ENCODE measurements at places on chromosomes 1 and 21.

GRCh38 chr1:154972517-154973343 is 1.8 kb upstream of the CKS1B start:
- peak; percentile 85 for DNase-seq

GRCh38 chr21:16086936-16087335 is 357.2 kb downstream of the USP25 start:
- no peak for DNase-seq

GRCh38 chr1:93394514-93394913 is 48.8 kb downstream of the DR1 start:
- no peak for DNase-seq

DNA sequence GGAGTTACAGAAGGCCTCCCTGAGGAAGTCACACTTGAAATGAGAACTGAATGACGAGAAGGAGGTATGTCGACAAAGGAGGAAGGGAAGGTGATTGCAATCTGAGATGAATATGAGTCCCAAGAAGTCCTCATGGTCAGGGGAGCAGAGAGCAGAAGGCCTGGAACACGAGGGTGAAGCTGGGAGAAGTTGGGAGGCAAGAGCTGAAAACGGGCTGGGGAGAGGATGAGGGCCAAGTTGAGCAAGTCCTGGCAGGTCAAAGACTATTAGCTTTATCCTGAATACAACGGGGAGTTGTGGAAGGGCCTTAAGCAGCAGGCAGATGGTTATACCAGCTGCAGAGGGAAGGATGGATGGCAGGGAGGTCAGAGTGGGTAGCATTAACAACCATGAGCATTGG is 89.5 kb downstream of the KCNJ15 start:
- no peak for DNase-seq

GRCh38 chr1:27961646-27962221 is 2.0 kb downstream of the XKR8 start:
- DNase-seq, result no peak

DNA sequence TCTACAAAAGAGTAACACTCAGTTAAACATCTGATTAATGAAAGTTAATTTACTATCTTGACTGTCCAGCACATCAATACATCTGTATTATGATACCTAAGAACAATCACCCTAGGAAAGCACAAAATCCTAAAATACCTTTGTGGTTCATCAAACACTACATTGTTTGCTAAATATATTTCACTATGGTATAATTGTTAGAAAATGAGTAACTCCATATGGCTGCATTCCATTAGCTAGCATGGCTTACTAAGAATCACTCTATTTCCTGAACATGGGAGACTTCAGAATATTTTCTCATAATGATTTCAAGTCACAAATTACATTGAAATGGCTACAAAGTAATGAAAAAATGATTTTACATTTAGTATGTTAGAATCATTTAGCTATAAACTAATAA is 12.5 kb downstream of the TRMT1L start:
- peak; percentile 15 for DNase-seq

DNA sequence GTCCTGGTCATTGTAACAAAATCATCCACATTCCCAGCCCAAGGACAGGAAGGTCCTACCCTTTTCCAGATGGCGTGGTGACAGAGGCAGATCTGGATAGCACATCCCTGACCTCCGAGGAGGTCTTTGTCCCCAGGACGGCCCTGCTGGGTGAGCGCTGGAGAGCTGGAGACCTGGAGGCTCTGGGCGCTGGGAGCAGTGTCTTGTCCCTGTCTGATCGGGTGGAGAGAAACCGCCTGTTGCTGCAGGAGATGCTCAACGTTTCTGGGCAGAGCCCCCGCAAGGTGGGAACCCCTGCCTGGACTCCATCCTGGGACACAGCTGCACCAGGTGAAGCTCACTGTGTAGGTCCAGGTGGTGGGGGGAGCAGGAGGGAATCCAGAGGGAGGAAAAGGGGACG is 4.1 kb downstream of the KIAA1614 start:
- no peak for DNase-seq

DNA sequence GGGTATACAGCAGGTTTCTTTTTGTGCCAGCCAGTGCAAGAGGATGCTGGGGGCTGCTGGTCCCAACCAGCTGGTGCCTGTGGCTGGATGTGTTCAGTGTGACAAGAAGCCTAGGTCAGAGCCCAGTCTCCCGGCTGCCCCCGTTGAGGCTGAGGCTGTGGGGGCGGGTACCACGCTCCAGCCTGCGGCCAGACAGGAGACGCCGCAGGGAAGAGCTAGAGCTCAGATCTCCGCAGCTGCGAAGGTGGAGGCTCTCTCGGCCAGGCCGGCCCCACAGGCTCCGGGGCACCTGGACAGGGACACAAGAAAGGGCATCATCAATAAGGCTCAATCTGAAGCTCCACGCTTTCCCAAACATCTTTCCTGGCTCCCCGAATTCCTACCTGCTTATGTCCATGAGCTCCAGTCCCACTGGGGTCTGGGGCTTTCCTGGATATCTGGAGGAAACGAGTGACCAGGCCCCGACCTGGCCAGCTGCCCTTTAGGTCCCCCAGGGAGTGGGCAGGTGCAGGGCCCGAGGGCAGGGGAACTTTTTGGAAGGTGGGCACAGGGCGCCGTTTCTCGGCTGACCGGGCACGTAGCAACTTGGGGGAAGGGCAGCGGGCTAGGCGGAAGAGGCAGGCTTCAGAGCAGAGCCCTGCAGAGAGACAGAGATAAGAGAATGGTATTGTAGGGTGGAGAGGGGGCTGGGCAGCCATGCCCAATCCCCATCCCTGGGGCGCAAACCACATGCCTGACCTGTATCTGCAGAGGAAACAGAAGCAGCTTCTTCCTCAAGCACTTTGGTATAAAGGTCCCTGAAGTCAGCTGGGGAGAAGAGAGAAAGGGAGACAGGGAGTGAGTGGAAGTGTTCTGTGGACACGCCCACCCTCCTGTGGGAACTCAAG is 7.4 kb downstream of the ENTREP3 start:
- DNase-seq, result no peak

GRCh38 chr1:169928438-169929209 is 34.9 kb upstream of the SCYL3 start:
- peak; percentile 22 for DNase-seq

GRCh38 chr1:212677136-212677535 is 22.5 kb downstream of the BATF3 start:
- no peak for DNase-seq

DNA sequence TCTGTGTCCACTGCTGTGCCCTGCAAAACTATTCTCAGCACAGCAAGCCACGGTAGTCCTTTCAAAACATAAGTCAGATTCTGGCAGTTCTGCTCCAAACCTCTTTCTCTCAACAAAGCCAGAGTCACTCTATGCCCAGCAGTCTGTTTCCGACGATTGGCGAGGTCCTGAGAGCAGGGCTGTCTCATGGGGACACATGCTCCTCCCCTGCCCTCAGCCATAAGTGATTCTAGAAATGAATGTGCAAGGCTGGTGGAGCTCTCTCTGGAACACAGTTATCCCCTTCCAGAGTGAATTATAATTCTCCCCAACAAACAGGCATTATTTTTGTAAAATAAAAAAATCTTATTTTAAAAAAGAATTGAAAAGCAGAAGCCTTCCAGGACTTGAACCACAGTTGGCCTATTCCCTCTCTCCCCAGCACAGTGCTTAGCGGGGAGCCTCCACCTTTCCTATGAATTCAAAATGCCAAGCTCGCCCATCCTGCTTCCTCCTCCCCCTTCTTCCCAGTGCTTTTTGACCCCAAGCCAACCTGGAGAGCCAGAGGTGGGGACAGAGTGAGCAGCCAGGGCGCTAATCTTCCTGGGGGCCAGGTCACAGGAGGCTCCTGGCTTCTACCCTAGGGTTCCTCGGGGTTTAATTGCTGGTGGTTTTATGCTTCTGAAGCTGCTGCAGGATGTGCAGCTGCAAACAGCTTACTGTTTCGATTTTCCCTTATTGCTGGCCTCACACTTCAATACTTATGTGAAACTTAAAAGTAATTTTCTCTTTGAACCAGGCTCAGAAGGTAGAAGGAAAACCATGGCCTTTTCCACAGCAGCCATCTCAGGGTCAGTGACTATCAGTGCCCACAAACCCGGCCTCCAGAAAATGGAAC is 41.1 kb downstream of the KCNJ6 start:
- DNase-seq, result no peak

DNA sequence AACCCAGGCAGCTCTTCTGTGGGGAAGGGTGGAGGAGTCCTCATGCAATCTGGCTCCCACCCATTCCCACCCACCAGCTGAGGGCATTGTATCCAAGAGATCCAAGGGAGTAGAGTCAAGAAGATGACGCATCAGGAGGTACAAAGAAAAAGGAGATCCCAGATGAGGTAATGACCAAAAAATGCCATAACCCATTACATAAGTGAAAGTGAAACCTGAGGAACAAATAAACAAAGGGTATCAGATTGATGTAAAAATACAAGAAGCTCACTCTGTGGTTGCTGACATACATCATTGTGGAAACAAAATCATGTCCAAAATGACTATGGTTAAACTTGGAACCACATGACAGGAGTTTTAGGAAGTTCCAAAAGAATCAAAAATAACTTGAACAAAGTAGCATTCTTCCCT is 42.5 kb downstream of the CCN1 start:
- DNase-seq, result peak; percentile 59

DNA sequence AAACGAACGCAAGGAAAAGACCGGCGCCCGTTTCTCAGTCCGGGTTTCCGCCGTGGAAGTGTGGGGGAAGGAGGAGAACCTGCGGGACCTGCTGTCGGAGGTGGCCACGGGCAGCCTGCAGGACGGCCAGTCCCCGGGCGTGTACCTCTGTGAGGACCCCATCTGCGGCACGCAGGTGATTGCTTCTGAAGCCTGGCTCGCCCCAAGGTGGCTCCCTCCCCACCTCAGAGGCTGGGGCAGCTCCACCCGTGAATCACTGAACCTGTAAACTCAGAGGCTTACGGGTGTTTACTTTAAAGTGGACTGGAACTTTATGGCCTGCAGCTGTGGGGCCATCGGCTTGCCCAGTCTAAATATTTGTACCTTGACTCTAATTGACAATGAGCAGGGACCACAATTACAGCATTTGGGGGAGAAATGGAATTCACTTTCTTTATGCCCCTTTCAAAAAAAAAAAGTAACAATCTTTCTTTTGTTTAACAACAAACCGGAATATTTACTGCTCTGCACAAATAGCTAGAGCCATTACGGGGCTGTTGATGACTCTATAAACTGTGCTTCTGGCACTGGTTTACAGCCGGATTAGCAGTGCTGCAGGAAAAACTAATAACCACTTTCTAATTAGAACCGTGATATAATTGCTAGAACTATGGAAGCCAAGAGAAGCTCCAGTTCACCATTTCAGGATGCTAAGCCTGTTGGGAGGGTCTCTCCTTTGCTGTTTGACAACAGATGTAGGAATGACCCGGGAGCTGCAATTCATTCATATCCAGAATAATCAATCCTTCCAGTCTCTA is 454.8 kb downstream of the KIF26B start:
- DNase-seq, result no peak

DNA sequence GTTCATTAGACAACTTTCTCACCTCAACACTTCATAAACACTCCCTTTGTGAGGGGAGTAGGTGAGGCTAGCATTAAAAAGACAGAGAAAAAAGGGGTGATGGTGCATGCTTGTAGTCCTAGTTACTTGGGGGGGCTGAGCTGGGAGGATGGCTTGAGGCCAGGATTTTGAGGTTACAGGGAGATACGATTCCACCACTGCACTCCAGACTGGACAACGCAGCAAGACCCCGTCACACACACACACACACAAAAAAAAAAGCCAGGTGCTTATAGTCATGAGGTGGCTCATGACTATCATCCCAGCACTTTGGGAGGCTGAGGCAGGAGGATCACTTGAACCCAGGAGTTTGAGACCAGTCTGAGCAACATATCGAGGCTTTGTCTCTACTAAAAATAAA is 29.6 kb downstream of the GON4L start:
- DNase-seq, result no peak

DNA sequence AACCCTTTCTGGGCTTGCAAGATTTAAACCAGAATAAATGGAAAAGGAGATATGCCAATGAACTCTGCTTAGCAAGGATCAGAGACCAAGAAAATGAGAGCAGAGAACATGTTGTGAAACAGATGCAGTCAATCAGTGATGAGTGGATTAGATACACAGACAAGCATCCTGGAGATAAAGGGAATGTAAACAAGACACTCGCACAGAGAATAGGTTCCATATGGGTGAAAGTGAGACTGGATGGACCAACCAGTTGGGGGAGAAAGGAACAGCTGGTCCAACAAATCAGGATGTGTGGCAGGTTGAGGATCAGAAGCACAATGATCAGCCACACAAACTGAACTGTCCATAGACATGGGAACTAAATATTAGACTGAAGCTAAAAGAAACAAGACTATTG is 338.2 kb downstream of the ASTN1 start:
- DNase-seq, result no peak

GRCh38 chr1:216814576-216815259 is 91.5 kb upstream of the ESRRG start:
- DNase-seq, result no peak

- DNase-seq, result no peak
These were observed 141.1 kb downstream of the ESRRG start for GRCh38 chr1:216582151-216582550.

DNA sequence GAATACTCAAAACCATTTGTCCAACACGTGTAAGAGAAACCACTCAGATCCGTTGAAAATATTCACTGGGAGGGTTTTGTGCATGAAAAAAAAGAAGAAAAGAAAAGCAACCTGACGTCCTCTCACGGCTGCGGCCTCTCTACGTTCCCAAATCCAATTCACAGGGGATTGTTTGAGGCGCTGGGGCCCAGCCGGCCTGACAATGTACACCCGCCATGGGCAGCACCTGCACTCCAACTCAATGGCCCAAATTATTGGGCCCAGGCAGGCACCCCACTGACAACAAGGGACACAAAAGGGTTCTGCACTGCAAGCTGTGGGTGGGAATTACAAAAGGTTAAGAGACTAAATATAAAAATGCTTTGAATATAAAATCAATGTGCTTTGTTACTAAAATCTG is 41.5 kb downstream of the MORN1 start:
- DNase-seq, result no peak

GRCh38 chr1:230868736-230869385 is 540 bp upstream of the C1orf198 start:
- DNase-seq, result no peak

DNA sequence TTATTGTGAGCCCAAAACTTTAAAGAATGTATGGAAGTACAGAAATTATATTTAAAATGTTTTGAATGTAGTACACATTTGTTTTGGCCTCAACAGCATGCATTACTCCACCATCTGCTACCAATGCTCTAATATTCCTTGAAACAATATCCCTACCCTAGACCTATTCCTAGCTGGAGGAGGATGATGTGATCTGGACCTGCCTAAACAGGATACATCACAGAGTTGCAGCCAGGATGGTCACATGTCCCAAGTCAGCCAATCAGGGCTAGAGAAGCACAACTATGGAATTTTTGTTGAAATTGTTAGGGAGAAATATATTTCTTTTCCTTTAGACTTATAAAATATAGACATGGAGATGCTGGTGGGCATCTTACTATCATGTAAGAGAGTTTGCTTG is 623.3 kb upstream of the NR5A2 start:
- DNase-seq, result no peak

GRCh38 chr1:8018492-8019228 is 7.4 kb downstream of the ERRFI1 start:
- DNase-seq, result no peak
